ENCODE measurements at places on chromosomes 5 and 9. TPM values are rescaled to one million over a fixed set of nuclear protein-coding genes. Genes with fewer than 3 reads are reported as not detected.

The CDC20B gene
- 0.12 TPM for total RNA-seq

The CDH9 gene
- not detected for total RNA-seq

The LCP2 gene
- 309 TPM for total RNA-seq

The CFAP157 gene
- total RNA-seq = not detected

The GKAP1 gene
- 5.9 TPM for total RNA-seq

The BTNL9 gene
- total RNA-seq = not detected

The TMEM215 gene
- total RNA-seq = not detected

The FGFR4 gene
- total RNA-seq = 0.64 TPM

The ZDHHC12 gene
- 91.5 TPM for total RNA-seq

The TUSC1 gene
- 0.42 TPM for total RNA-seq

The C6 gene
- not detected for total RNA-seq

The SMIM32 gene
- total RNA-seq = not detected

The RNF183 gene
- total RNA-seq = not detected

The OR1L1 gene
- total RNA-seq = not detected

The EPB41L4A gene
- 1.2 TPM for total RNA-seq

The ADGRV1 gene
- not detected for total RNA-seq

The SH3PXD2B gene
- total RNA-seq = 0.35 TPM
